ENCODE measurements at places on chromosomes 11 and 22. TPM values are rescaled to one million over a fixed set of nuclear protein-coding genes. Genes with fewer than 3 reads are reported as not detected.

GRCh38 chr11:66880496-66881450 lies 23.9 kb downstream of the LRFN4 start:
- no peak for DNase-seq

POU2AF3 gene
- total RNA-seq = 2.9 TPM

DNA sequence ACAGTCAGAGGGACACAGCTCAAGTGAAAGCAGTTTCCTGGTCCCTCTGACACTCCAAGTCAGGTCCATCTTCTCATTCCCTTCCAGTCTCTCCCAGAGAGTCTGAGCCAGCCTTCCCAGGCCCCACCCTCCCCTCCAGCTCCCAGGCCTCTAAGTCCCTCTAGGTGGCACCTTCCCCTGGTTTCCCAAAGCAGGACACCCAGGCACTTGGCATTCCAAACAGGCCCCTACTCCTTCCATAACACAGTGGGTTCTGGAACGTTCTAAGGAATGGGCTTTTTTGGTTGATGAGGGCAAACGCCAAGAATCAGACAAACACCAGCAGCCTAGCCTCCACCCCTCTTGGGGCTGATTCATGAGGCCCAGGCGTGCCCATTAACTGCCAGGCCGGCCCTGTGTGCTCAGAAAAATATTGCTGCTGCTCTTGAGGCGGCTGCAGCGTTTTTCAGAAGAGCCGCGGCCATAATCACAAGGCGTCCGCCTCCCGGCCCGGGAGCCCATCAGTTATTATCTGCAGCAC lies 418.7 kb downstream of the SOX6 start:
- peak; percentile 75 for DNase-seq

- DNase-seq = peak; percentile 64
Measured at GRCh38 chr22:22392131-22392530, 116.4 kb downstream of the ZNF280B start.
